ENCODE measurements at places on chromosomes 2 and 18.

GRCh38 chr2:111967018-111967417, 68.6 kb downstream of the MERTK start:
- DNase-seq, result no peak

GRCh38 chr2:226483745-226484619, 315.6 kb downstream of the IRS1 start:
- no peak for DNase-seq

GRCh38 chr18:79804130-79804787, 6.5 kb downstream of the KCNG2 start:
- no peak for DNase-seq

DNA sequence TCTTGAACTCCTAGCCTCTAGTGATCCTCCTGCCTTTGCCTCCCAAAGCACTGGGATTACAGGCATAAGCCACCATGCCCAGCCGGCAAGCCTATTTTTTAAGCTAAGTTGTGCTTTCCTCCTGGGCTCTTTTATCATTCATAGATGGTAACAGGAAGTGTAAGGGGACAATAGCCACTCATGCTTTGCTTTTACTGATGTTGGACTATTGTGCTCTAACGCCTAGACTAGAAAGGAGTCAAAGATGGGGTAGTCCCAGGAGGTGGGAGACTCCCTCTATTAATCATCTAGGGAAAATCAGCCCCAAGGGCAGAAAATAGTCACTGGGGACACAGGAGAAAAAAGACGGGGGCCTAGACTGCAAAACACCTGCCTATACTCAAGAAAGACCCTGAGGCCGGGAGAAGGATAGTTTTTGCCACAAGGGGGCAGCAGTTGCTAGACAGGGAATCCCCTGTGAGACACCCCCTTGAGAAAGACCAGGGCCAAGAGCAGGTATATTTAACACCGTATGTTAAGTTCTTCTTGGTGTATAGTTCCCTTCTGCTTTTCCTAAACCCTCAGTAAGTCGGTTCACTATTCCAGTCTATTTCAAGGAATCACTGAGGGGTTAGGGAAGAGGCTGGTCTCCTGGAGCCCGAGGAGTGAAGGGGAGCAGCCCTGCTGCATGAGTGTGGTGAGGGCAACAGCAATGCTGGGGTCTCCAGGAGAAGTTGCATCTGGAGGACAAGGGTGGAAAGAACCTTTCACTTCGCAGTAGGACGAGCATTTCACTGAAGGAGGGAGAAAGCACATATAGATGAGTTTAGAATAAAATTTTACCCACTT, 2.1 kb upstream of the CXCR1 start:
- DNase-seq, result peak; percentile 73

- DNase-seq, result no peak
Measured at GRCh38 chr2:59297816-59298215, 1056.7 kb upstream of the FANCL start.

- no peak for DNase-seq
Measured at GRCh38 chr18:45984546-45985235, 17.6 kb upstream of the EPG5 start.

- DNase-seq, result peak; percentile 67
Measured at GRCh38 chr2:44578471-44579093, 216.8 kb downstream of the CAMKMT start.

- no peak for DNase-seq
Measured at GRCh38 chr2:104254017-104254416, 599.9 kb upstream of the POU3F3 start.

DNA sequence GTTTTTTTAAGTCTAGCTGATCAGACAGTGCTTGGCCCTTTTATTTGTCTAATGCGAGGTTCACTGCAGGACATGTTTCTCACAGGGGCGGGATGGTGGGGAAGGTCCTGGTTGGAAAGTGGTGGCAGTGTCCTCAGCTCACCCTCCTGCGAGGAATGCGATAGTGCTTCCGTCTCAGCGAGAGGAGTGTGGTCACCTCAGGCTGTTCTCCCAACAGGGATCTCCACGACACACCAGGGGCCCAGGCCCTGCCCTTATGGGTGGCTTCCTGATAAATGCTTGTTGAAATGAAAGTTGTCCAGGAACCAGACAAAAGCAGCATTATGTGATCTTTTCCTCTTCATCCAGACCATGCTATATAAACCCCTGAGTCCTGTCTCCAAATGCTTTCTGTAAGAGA, 70.1 kb downstream of the BOLA3 start:
- no peak for DNase-seq

DNA sequence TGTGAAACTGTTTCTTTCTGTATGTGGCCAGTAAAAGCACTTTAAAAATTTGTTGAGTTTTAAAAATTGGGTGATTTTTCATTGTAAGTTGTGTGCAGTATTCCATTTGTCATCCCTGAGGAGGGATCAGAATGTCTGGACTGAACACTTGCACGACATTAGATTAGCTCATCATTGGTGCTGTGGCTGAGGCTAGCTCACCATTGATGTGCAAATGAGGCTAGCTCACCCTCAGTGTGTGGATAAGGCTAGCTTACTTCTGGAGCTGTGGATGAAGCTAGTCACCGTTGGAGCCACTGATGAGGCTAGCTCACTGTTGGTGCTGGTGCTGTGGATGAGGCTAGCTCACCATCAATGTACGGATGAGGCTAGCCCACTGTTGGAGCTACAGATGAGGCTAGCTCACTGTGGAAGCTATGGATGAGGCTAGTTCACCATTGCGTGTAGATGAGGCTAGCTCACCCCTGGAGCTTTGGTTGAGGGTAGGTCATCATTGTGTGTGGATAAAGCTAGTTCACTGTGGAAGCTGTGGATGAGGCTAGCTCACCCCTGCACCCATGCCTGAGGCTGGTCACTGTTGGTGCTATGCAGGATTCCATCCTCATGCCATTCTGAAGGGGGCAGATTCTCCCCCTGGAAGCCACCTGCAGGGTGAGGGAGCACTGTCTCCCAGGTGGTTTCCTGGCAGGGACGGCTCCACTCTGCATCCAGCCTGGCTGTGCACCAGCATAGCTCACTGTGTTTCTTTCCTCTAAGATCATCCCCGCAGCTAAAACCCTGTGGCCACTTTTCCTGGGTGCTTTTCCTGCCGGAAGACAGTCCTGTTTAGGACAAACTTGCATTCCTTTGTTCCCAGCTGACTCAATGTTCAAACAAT, 101.1 kb downstream of the TWIST2 start:
- no peak for DNase-seq

GRCh38 chr18:63887424-63887823, at the start of gene SERPINB2:
TSS of gene SERPINB2 (plus strand) at chr18:63887705. CDS start at chr18:63891445, 3,740 bp downstream.
- peak; percentile 5 for DNase-seq

- peak; percentile 25 for DNase-seq
Measured at GRCh38 chr2:108184419-108184818, 55.3 kb upstream of the SULT1C3 start.

DNA sequence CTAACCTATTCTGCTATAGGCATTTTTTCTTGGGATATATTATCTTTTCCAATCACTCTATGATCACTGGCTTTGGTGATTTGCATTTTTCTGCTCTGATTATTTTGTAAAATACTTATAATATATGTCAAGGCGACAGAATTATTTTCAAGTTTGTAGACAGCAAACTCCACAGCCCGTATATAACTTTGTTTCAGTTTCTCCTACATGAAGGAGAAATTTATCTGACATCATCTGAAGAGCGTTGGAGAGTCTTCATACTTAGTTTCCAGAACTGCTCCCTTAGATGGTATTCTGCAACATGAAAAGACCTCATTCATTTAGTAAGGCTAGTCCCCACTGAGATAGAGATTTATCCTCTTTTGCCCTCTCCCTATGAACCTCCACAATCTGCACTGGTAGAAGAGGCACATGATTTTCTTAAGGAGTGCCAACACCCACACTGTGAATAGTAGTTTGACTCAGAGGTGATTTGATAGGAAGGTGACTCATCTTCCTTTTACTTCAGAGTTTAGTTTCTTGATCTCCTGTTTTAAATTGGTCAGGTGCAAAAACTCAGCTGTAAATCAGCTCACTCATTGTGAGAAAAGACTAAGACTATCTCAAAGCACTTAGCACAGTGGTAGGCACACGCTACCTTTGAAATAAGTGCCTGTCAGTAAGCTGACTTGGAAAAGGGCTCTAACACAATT, 1848.6 kb upstream of the CELF4 start:
- DNase-seq, result peak; percentile 70

- DNase-seq, result no peak
Measured at GRCh38 chr18:31396796-31397612, 20.4 kb downstream of the DSG4 start.
